CD4-positive, alpha-beta T cell treated with Interferon alpha-2 for 1 hour (primary cell): ENCODE measurements at places on chromosomes 13 and 19.

DNA sequence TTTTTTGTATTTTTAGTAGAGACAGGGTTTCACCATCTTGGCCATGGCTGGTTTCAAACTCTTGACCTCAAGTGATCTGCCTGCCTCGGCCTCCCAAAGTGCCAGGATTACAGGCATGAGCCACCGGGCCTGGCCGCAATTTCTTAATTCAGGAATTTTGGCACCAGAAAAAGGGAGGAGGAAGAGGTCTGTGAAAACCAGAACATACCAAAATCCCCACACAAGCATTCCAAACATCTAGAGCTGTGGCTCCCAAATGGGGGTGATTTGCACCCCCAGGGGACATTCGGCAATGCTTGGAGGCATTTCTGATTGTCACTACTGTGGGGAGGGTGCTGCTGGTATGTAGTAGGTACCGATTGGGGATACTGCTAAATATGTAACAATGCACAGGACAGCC, 40.2 kb upstream of the ABCC4 start:
- DNase-seq, result no peak

- no peak for DNase-seq
These were observed 502.4 kb downstream of the MYO16 start for GRCh38 chr13:109131698-109132257.

DNA sequence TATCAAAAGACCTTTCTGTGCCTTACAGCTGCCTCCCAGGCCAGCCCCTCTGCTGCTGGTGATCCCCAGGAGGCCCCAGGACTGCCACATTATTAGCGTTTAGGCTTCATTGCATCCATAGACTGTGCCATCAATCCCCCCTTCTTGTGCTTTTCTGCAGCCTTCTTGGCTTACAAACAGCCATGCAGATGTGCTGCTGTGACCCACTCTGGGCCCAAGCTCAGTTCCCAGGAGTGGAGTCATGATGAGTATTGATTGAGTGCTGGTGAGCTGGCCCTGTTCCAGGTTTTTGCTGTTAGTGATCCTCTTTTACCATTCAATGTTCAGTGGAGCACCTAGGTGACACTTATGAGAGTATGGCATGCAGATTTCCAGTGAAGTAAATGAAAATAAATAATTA, 59.9 kb upstream of the SLAIN1 start:
- DNase-seq, result no peak

DNA sequence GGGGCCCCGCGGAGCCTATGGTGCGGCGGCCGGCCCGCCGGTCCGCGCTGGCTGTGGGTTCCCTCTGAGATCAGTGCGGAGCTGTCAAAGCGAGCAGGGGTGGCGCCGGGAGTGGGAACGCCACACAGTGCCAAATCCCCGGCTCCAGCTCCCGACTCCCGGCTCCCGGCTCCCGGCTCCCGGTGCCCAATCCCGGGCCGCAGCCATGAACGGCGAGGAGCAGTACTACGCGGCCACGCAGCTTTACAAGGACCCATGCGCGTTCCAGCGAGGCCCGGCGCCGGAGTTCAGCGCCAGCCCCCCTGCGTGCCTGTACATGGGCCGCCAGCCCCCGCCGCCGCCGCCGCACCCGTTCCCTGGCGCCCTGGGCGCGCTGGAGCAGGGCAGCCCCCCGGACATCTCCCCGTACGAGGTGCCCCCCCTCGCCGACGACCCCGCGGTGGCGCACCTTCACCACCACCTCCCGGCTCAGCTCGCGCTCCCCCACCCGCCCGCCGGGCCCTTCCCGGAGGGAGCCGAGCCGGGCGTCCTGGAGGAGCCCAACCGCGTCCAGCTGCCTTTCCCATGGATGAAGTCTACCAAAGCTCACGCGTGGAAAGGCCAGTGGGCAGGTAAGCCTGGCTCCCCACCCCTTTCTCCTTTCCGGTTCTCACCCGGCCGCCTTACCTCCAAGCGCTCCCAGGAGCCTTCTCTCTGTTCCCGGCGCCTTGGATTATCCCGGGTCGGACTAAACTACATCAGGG, at the start of gene PDX1:
Gene PDX1 (plus strand): TSS at position 67 of the 743 bp plus-strand sequence. CDS start 139 bp downstream, at position 206.
- DNase-seq, result no peak

DNA sequence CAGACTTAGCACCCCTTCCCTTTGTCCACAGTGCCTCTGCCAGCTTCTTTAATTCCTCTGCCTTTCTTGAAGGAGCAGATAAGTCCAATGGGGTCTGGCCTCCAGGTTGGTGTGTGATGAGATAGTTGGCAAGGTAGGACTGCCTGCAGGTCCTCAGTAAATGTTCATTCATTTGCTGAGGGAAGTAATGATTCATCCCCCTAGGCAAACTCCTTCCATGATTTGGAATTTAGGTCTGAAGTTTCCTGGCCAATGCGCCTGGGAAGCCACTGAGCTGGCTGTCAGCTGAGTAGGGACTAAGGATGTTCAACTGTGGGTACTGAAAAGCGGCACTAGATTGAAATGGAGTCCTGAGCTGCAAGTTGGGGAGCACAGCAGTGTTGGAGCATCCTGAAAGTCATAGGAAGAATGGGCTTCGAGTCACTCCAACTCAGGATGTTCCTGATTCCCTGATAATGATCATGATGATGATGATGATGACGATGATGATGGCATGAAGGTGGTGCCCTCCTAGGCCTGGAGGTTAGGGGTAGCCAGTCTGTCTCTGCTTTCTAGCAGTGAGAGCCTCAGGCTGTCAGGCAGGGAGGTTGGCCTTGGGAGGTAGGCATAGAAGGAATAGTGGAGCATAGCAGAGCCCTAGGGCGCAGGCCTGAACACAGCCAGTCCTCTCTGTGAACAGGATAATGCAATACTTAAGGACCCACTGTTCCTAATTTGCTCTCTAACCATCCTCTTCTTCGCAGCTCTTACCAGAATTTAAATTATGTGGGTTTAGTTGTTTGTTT, 44.7 kb downstream of the COL4A2 start:
- no peak for DNase-seq

DNA sequence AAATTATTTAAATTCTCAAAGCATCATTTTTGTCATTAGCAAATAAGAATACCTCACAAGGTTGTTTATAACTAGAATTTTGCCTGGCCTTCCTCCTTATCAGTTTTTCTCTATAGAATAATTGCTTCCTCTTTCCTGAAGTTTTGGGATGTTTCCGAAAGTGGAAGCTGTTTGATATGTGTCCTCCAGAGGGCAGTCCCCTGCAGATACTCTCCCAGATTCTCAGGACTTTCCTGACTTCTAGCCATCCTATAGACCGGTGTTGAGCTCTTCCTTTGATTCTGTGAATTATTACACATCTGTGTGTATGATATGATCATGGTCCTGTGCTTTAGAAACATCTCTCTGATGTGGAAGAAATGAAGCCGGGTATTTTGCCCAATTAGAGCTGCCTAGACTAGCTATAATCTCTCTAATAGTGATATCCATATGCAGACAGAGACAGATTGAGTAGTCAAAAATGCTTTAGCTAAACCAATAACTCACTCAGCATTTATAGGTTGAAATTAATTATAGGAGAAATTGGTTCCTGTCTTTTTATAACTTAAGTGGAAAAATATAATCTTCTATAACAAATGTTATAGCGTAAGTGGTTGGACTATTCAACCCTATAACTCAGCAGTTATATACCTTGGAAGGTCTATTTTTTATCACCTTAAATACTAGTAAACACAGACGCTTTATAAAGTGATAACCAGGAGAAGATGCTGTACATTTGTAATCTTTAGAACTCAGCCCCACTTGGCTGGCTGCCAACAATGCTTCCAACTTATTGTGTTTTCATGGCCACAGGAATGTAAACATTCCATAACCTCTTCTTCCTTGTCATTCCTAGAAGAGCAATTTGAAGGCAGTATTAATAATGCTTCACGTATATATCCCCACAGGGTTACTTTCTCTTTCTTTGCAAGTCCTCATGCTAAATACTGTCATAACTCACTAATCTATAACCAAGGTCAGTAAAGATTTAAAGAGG, 201.0 kb upstream of the RXFP2 start:
- no peak for DNase-seq

GRCh38 chr13:76647550-76647949, 238.7 kb downstream of the KCTD12 start:
- DNase-seq, result no peak

DNA sequence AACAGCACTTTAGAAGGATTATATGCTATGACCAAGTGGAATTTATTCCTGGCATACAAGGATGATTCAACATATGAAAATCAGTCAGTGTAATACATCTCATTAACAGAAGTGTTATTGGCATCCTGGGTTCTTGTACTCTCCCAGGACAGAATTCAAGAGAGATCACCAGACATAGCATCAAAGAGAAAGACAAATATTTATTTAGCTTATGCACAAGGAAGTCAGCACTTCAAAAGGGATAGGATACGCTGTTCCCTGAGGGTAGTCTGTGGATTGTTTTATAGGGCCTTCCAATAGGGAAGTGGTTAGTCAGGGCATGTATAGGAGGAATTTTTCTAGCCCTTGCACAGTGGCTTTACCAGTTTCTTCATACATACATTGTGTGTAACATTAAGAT, 1238.0 kb downstream of the PCDH17 start:
- no peak for DNase-seq

DNA sequence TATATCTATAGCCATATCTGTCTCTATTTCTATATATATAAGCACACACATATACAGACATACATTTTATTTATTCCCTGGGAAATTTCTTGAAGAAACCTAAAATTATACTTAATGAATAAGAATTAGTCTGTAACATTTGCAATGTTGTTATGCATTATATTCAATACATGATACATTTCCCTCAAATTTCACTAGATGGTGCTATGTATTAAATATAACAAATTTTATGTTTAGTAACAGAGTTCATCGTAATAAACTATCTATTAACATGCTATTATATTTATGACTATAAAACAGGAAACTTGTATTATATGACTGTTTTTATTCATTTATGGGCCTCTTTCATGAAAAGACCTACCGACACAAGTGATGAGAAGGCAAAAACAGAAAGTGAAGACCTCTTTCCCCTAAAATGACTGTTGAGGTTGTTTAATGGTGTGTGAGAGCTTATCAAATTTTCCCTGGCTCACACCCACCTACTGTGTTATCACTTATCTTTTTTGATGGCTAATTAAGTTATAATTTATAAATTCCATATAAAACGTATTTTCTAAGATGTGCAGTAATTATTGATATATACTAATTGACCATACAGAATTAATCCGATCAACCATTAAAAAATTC, 881.9 kb downstream of the SLITRK6 start:
- no peak for DNase-seq

DNA sequence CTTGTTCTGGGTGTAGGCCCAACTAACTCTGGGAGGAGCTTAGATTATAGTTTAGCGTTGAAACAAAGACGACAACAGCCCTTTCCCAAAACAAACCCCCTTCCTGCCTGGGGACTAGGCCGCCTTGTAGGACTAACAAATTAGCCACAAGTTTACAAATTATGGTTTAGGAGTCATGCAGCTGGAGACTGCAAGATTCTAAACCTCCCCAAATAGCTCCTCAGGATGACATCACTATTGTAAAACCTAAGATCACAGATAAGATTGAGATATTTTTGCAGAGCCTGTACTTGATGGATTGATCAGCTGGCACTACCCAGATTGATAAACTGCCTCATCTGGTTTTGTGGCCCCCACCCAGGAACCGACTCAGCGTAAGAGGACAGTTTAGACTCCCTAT, 2.3 kb upstream of the SLC25A15 start:
- no peak for DNase-seq

DNA sequence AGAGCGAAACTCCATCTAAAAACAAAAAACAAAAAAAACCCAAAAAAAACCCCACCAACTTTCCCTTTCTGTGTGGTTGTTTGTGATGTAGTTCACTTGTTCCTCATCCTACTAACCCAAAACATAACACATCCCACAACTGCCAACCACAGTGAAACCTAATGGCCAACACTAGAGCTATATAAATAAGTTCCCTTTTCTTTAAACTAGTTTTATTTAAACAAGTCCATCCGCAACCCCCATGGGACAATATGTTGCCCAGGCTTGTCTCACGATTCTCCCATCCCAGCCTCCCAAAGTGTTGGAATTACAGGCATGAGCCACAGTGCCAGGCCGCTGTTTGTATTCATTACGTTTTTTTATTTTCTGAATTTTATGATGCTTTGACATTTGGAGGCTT, 71.2 kb upstream of the ADGRE5 start:
- no peak for DNase-seq

- no peak for DNase-seq
These were observed 122.5 kb downstream of the STK24 start for GRCh38 chr13:98454389-98454881.

DNA sequence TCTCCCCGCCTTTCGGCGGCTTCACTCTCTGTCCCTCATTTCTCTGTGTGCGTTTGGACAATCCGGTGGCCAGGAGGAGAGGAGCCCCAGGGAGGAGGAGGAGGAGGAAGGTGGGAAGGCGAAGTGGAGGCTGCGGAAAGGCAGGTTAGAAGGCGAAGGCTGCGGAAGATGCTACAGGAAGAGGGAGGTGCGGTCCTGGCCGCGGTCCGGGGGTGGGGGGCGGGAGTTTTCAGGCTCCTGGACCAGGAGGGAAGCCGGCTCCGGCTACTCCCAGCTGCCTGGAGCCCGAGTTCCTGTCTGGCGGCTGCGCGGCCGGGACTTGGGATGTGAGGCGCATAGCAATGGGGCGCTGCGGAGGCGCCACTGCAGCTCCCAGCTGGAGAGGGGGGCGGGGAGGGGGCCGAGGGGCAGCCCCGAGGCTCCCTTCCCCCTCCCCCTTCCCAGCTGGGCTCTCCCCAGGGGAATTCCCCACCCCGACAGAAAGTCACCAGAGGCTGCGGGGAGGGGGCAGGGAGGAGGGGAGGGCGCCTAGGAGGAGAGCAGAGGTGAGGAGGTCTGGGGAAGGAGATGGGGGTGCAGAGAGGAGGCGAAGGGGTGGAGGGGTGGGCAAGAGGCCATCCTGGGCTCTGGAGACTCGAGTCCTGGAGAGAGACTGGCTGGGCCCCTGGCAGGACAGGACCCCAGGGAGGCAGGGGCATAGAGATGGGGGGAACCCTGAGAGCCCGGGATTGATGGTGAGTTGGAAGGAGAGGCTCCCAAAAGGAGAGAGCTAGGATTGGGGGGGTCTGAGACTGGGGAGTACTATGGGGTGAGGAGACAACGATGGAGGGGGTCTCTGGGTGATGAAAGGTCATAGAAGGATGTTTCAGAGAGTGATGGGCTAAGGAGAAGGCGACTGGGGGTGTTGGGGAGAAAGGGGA, 2.0 kb downstream of the LRRC4B start:
- no peak for DNase-seq

DNA sequence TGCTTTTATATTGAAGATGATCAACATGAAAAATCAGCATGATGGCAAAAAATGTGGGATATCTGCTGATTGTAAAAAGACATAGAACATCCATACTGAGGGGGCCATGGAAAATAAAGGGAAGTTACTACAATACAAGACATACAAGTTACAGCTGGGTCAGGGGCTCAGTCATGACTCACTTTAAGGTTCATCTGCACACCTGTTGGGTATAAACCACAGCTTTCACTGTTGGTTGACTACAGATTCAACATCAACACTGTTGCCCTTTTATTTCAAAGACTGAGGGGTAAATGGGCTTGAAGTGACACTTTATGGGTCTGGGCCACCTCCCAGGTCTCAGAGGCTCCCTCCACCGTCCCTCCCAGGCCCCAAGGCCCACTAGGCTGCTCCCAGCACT, 98.1 kb upstream of the IRS2 start:
- no peak for DNase-seq

DNA sequence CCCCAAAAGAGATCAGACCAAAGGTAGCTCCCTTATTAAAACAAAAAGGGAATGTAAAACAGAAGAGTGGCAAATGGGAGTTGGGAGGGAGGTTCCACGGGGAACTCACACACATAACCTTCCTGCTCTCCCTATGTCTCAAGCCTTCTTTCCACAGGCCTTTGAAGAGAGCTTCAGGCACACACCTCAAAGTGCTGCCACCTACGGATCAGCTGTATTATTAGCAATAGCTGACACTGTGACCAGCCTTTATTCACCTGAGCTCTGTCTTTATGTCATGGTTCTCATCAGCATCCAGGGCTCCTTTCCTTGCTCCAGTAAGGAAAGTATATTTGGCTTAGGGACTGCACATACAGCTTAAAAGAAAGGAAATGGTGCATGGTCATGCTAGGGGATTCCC, 11.3 kb downstream of the ZNF571 start:
- DNase-seq, result no peak
